ENCODE measurements at places on chromosomes 16 and 17. TPM values are rescaled to one million over a fixed set of nuclear protein-coding genes. Genes with fewer than 3 reads are reported as not detected.

The ZNF205 gene
- total RNA-seq = 17.0 TPM

The C1QTNF1 gene
- total RNA-seq = 5.7 TPM

The NME3 gene
- total RNA-seq = 50.9 TPM

The OMG gene
- 0.23 TPM for total RNA-seq

DNA sequence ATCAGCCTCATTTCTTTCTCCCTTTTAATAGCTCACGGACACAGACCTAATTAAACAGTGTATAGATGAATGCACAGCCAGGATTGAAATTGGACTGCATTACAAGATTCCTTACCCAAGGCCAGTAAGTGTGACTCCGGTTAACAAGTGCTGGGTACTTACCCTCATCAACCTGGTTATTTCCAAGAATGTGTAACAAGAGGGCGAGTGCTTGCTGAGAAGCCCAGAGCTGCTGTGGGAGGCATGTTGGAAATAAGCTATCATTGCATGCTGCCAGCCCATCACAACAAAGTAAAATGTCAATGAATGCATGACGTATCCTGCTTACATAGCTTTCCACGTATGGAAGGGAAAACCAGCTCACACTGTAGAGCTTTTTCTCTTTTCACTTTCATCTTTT is 19.5 kb downstream of the LYRM1 start:
- no peak for DNase-seq

DNA sequence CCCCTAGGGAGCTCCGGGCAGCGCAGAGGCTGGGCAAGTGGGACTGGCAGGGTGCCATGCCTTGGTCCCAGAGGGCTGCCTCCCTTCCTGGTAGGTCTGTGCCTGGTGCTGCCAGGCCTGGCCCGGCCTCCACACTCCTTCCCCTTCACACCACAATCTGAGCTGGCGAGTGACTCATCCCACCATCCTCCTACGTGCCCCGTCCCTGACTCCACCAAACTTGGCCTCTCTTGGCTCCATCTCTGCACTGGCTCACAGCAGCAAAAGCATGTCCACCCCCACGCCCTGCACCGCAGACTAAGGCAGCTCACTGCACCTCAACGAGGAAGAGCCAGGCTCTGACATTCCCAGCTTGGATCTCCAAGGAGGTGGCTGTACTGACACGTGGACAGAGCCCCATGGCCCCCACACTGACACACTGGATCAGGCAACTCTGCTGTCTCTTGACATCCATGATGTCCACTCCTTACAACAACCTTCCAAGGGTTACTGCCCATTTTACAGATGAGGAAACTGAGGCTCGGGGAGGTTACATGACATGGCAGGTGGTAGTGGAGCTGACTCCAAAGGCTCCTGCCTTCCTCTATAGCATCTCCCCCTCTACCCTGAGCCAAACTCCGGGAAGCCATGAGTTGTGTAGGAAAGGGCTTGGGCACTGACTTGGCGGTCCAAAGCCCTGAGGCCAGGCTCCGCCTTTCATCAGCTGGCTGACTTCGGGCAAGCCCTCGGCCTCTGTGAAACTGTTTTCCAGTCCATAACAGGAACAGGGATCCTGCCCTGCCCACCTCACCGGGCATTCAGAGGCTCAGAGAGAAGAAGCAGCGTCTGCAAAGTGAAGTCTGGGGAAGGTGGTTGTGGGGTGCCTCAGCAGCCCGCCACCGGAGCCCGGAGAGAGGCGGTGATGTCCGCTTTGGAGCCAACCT is 20.1 kb upstream of the KRT19 start:
- peak; percentile 97 for DNase-seq

GRCh38 chr17:64337676-64338075 is 53.0 kb downstream of the PECAM1 start:
- DNase-seq = no peak

DNA sequence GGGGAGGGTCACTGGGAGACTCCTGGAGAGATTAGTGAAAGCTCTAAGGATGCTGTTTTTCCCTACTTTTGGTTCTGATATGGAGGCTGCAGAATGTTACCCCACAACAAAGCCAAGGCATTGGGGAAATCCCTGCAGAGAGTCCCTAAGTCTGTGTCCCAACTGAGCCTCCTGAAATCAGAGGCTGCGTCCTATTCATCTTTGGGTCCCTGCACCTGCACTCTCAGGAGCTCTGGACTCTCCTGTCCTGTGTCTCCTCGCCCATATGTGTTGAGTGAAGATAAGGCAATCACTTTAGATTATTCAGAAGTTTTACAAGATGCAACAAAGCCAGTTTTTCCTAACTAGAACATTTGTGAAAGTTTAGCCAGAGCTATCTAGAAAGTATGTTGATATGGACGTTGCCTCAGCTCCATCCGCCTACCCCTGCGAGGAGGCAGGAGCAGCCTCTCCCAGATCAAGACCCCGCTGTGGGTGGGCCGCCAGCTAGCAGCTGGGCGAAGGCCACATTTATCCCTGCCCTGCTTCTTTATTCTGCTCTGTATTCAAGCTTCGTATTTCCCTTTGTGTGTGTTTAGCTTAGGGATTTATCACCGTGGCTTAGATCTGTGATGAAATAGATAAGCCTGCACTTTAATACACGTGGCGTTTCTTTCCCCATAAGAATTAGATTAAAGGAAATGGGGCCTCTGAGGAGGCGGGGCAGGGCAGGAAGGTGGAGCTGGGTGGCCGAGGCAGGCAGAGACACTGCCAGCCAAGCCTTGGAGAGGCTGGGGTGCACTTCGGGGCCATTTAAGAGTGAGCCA is 37.4 kb downstream of the SHISA6 start:
- no peak for DNase-seq

GRCh38 chr17:32609085-32609484 is 122.3 kb downstream of the CDK5R1 start:
- DNase-seq = peak; percentile 67

DNA sequence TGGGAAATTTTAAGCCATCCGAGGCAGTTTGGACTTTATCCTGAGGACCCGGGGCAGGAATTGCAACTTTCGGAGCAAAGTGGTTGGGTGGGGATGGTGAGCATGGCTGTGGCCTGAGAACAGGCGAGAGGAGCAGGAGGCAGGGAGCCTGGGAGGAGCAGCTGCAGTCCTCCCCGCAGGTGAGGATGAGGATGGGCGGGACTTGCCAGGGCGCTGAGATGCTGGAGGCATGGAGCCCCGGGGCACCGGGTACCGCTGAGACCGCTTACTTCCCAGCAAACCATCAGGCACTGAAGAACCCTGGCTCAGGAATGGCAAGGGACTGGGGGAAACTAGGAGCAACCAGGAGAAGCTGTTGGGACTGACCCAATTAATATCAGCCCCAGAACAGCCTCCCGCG is 210.8 kb downstream of the GSG1L start:
- DNase-seq = no peak

Measured in LHCN-M2 (cell line).